ENCODE measurements at places on chromosomes 2 and 18.

DNA sequence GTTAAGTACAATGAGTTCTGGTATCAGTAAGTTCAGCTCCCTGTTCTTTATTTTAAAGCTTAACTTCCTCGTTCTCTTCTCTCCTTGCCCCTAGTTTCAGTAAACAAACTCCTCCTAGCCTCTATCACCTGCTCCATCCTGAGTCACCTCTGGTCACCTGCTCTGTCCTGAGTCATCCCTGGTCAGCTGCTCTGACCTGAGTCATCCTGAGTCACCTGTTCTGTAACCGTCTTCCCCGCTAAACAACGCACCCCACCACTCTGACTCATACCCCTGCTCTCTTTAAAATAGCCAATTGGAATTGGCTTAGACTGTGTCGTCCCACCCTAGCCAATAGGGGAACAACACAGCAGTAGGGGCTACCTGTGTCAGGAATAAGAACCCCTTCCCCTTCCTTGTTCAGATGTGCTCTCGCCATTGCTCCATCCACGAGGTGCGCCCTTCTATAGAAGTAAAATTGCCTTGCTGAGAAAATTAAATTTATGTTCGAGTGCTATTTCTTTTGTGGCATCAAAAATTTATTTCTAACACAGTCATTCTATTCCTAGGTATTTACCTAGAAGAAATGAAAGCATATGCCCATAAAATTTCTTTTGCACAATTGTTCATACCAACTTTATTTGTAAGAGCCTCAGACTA, 24.9 kb upstream of the RMND5A start:
- no peak for DNase-seq

- DNase-seq: no peak
Measured at GRCh38 chr18:74083557-74083952, 64.1 kb downstream of the FBXO15 start.

DNA sequence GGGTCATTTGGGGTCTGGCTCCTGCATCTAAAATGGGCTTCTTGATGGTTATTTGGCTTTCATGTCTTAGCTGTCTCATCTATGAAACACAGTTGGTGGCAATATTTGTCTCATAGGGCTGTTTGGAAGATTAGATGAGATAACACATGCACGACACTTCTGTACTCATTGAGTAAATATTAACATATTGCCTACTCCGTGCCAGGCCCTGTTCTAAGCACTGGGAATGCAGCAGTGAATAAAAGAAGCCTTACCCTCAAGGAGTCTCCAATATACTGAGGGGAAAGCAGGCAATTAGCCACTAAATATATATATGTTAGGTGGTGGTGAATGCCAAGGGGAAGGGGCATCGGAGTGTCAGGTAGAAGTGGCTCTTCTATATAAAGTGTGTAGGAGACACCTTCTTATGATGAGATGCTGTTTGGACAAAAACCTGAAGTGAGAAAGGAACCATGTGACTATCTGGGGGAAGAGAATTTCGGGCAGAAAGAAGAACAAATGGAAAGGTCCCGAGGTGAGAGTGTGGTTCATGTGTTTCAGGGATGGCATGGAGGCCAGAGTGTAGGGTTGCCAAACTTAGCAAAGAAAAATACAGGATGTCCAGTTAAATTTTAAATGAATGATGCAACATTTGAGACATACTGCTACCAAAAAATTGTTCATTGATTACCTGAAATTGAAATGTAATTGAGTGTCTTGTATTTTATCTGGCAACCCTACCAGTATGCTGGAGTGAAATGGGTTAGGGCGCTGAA, 11.8 kb downstream of the SLC3A1 start:
- DNase-seq: no peak

GRCh38 chr18:8424917-8425725, 184.1 kb upstream of the RAB12 start:
- no peak for DNase-seq

DNA sequence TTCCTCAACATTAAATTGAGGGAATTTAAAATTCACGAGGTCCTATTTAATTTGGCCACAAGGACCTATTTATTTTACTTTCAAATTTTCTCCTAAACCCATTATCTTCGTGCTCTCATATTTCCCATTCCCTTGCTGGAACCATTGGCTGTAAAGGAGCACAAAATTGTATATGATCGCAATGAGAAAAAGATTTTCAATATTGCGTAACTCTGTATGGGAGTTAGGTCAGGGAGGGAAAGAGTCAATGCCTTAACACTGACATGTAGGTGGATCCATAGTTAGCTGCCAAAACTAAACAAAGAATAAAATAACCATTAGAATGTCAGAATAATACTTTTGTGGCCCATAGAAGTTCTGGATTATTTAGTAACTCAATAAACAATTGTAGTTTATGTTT, 40.6 kb upstream of the ZC3H15 start:
- DNase-seq: no peak

Data from Karpas-422 (cell line).